ENCODE measurements at places on chromosomes 5 and 9.

GRCh38 chr9:93061260-93061751 is 2.8 kb downstream of the SUSD3 start:
- DNase-seq, result no peak

DNA sequence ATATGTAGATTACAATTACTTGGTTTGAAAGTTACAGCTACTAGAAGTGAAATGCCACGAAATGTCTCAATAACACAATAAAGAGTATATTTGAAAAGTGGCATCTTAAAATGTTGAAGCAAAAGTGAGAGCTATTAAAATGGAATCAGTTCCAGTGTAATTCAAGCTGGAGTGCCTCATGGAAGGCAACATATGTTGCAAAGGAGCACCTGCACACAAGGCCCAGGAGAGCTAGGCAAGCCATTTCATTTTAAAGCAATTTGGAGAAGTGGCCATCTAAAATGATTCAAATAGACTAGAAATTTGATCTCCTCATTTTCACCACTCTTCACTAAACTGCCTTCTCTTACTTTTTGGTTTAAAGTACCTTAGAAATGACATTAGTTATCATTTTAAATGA is 167.8 kb downstream of the GABRB2 start:
- no peak for DNase-seq

DNA sequence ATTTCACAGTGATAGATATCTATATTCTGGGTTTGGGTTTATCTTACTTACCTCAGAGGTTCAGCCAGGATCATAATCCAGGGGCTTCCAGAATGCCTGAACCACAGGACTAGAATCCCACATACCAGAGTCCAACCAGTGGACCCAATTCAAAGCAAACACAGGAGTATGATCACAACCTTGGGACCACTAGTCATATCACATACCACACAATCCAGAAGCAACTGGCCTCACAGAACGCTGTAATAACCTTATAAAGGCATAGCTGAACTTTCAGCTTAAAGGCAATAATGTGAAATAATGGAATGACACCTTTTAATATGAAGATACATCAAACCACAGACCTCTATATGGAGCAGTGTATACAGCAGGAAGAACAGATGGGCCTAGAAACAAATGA is 25.3 kb downstream of the RAPGEF6 start:
- DNase-seq, result no peak

DNA sequence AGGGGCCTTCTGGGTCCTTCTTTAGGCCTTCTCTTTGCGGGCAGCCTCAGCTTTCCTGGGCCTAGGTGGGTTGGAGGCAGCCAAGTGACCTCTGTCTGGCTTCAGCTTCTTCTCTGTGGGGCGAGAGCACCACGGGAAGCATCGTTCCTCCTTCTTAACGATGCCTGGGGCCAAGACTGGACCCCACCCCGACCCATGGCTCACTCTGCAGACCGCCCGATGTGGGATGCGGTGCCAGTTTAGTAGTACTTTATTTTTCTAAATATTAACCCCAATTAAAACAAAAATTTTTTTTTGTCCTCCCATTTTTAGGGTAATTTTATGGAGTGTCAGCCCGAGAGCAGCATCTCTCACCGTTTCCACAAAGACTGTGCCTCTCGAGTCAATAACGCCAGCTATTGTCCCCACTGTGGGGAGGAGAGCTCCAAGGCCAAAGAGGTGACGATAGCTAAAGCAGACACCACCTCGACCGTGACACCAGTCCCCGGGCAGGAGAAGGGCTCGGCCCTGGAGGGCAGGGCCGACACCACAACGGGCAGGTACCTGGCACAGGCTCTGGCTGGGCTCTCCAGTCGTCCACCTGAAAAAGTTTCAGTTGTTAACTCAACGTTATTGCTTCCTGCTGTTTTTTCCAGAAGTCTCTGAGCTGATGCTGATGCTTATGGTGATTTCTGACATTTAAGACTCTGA is 101.1 kb upstream of the CACNA1B start:
- no peak for DNase-seq

- DNase-seq, result no peak
Measured at GRCh38 chr9:89165341-89165740, 13.3 kb downstream of the SHC3 start.

DNA sequence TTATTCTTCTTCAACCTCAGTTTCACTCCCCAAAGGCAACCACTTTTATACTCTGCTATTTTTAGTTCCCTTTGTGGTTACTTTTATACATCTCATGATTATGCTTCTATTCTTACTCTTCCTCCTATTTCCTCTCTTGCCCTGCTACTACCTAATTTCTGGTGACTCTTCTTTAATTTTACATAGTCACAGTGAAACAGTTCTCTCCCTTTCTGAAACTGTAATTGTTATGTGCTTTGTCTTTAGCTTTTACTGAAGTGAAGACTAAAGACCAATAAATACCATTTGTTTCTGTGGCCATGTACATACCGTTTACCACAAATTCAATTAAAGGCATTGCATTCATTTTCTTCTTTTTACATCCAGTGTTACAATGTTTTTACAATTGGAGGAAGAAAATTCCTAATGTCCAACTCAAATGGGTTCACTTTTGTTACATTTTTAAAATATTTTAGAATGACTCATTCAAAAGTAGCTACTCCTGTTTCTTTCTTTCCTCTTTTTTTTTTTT is 410.6 kb downstream of the PSAT1 start:
- no peak for DNase-seq

- DNase-seq, result no peak
Measured at GRCh38 chr9:94919376-94920098, 193.0 kb downstream of the AOPEP start.

DNA sequence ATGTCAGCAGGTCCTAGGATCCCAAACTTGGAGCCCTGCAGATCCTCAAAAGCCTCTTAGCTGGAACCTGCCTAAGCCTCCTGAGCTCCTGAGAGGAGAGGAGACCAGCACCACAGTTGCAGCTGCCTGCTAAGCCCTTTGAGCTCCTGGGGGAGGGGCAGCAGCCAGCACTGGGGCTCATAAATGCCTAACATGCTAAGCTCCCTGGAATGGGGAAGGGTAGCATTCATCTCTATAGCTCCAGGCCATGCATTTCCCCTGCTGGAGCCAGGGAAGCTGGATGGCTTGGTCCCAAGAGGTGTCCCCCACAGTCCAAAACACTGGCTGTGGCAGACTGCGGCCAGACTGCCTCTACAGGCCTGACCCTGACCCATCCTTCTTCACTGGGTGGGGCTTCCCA is 182.7 kb downstream of the KCNN2 start:
- no peak for DNase-seq

GRCh38 chr9:77707383-77708063 is 59.4 kb upstream of the GNA14 start:
- no peak for DNase-seq

GRCh38 chr9:24459953-24460352 is 85.7 kb downstream of the IZUMO3 start:
- DNase-seq, result no peak

- no peak for DNase-seq
Measured at GRCh38 chr9:90189306-90189705, 453.3 kb downstream of the DIRAS2 start.

GRCh38 chr5:146072595-146072994 is 32.8 kb downstream of the PLAC8L1 start:
- no peak for DNase-seq

- DNase-seq, result no peak
Measured at GRCh38 chr5:148760945-148761638, 65.3 kb upstream of the ADRB2 start.

- DNase-seq, result no peak
Measured at GRCh38 chr9:92119586-92119985, 4.4 kb upstream of the SPTLC1 start.

DNA sequence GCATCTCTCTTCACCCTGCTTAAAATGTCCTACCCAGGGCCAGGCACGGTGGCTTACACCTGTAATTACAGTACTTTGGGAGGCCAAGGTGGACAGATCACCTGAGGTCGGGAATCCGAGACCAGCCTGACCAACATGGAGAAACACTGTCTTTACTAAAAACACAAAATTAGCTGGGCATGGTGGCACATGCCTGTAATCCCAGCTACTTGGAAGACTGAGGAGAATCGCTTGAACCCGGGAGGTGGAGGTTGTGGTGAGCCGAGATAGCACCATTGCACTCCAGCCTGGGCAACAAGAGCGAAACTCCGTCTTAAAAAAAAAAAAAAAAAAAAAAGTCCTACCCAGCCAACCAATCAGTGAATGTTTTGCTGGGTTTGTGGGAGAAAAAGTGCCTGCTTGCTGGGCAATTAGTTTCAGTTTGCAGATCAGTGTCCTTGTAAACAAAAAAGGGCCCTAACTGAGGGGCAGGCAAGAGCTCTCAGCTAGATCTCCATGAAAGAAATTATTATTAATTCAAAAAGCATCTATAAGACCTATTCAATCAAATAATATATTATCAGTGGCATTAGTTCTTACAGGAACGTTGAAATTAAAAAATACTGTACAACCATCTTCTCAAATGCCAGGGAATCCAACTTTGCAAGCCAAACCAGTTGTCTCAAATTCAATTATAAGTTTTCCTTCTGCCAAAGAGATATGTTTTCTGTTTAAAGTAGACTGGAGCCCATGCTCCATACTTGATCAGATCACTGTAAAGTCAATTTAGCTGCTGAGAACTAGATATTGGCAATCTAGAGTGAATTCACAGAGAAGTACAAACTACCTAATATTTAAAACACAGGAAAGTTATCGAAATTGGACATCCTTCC is 3.9 kb downstream of the MEGF9 start:
- DNase-seq, result no peak

- no peak for DNase-seq
Measured at GRCh38 chr5:38931731-38932130, 85.9 kb downstream of the OSMR start.

DNA sequence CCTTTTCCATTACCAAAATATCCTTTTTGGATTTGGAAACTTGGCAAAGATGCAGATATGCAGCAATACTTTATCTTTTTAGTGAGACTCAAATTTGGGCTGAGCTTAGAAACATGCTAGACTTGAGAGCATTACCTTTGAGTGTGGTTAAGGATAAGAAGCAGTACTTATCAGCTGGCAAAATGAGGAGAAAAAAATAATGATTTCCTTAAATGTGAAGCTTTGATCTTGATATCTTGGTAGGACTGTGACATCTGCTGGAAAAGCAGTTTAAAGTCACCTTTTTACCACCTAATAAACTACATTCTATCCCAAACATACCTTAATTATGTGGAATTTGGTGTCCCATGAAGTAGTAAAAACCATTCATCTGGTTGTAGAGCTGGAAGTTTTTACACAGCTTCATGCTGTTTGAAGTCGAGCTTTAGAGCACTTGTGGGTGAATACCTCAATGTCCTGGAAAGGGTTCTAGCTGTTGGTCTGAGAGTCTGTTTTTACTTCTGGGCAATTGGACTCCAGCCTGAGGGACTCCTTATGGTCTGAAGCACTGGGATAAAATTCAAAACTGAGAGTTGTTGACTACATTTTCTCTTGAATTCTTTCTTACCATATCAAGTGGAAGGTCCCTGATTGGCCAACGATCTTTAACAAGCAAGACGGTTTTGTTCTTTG is 53.4 kb downstream of the LRRC70 start:
- no peak for DNase-seq

DNA sequence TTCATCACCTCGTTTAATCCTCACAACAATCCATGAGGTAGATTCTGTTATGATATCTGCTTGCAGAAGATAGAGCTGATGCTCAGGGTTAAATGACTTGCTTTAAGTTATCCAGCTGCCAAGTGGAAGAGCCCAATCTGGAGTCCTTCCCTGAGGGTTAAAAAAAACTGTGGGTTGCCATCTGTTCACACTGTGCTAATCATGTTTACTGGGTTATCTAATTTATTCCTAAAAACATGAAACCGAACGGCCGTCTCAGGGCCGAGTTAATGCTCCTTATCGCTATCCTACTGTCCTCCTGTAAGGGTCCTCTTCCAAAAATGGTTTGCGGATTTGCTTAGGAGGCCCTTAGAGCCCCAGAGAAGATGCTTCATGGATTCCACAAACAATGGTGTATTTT is 153.3 kb downstream of the YIPF5 start:
- DNase-seq, result no peak

DNA sequence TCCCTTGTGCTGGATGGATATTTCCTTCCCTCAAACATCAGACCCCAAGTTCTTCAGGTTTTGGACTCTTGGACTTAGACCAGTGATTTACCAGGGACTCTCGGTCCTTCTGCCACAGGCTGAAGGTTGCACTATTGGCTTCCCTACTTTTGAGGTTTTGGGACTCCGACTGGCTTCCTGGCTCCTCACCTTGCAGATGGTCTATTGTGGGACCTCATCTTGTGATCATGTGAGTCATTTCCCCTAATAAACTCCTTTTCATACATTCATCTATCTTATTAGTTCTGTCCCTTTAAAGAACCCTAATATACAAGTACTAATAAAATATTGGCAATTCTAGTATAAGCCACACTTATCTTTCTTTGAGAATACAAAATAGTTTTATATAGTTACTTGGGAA is 1078.9 kb downstream of the CDH12 start:
- DNase-seq, result no peak

GRCh38 chr9:114722937-114723620 is 41.1 kb upstream of the TEX48 start:
- DNase-seq, result no peak

DNA sequence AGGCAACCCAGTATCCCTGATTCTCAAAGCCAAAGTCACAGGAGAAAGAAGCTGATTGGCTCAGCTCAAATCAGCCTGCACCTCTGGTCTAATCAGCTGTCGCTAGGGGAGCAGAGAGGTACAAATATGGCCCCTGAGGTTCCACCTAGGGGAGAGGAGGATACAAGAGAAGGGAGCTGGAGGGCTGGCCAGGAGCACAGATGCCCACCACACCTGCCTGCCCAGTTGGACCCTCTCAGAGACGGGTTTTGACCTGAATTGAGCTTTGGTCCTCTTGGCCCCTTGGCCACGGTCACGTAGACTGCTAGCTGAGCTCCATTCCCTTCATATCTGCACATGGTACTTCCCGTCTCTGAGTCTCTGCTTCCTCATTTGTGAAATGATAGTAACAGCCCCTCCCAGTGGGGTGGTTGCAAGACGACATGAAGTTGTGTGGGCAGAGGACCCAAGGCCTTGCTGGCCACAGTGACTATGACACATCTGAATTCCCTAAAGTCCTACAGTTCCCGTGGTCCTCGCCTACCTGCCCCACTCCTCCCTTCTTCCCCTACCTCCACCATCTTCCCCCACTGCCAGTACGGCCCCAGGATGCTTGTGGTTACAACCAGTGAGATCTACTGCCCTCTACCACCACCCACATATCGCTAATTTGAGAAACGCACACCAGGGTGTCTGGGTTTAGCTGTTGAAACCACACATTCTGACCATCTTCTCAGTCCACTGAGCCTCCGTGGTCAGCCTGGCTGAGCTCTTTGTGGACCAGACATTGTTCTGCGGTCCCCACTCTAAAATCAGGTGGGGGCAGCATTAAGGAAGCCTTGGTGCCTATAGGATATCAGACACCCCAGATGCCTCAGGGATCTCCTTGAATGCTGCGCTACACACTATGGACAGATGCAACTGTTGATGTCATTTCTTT is 60.3 kb upstream of the NEK6 start:
- no peak for DNase-seq

- DNase-seq, result no peak
Measured at GRCh38 chr5:154316223-154316935, 125.8 kb downstream of the GALNT10 start.

GRCh38 chr9:104895572-104895971 is 32.4 kb downstream of the ABCA1 start:
- DNase-seq, result no peak

- no peak for DNase-seq
Measured at GRCh38 chr5:80254767-80255430, 949 bp downstream of the SERINC5 start.
